Left ventricle myocardium inferior (tissue), 1 donor: ENCODE measurements at places on chromosomes 5 and 9. TPM values are rescaled to one million over a fixed set of nuclear protein-coding genes. Genes with fewer than 3 reads are reported as not detected.

PCDHGA8 gene
- 8.5 TPM for total RNA-seq

DNA sequence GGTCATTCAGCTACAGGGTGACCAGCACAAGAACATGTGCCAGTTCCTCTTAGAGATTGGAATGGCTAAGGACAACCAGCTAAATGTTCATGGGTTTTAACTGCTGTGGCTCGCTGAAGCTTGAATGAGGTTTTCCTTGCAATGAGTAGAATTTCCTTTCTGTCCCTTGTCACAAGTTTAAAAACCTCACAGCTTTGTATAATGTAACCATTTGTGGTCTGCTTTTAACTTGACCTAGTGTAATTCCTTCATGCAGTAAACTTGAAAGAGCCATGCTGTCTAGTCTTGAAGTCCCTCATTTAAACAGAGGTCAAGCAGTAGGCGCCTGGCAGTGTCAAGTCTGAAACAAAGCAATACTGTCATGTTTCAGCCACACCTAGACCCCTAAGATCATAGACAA, 181.3 kb upstream of the DMRT1 start:
- DNase-seq = no peak

- no peak for DNase-seq
Observed at GRCh38 chr9:108786901-108787689, 68.7 kb downstream of the ACTL7B start.

DNA sequence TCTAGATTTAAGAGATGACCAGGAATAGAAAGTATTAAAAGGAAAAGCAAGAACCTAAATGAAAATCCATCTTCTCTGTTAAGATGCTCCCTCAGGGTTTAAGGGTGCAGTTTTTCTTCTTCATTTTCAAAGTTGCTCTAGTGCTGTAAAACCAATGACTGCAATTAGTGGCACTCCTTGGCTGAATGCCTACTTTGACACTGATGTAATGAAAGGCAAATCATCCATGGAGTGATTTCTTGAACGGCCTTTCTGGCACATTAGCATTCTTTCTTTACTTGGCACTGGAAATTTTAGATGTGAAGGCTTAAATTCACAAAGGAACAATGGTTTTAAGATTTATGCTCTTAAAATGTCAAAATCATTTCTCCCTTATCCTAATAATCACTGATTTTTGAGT, 19.3 kb upstream of the ISCA1 start:
- no peak for DNase-seq

DNA sequence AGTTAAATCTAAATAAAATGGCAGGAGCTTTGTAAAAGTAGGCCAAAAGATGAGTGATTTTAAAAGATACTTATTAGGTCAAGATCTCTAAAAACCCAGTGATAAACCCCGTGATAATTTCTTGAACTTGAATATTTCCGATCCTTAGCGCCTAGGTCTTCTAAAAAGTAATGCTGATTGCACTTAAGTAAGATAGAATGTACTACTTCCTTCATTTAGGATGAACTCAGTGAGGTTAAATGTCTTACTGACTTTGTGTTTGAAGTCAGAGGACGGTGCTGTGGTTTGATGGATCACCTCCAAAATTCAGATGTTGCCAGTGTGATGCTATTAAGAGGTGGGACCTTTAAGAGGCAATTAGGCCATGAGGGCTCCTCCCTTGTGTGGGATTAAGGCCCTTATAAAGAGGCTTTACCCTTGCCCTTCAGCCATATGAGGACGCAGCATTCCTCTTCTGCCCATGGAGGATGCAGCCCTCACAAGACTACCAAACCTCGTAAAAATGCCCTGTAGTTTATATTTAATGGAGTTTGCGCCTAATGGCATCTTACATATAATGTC, 130.1 kb downstream of the TRIO start:
- DNase-seq = no peak

PCDHGB2 gene
- 8.8 TPM for total RNA-seq

DNA sequence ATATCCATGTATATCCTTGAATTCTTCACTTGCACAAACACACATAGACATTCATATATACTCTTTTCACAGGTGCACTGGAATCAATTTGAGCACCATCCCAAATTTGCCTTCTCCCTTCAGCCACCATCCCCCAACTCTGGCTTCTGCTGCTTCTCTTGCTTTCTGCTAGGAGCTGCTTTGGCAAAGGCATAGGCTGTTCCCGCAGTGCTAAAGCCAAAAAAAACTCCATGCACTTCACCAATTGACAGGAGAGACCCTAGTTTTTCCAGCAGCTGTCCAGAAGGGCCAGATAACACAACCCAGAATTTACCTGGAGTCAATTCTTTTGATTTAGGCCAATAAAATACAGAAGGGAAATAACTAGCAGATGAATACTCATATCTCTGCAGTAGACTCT, 251.3 kb downstream of the NR2F1-AS1 start:
- no peak for DNase-seq
